ENCODE measurements at places on chromosomes 6 and 20. TPM values are rescaled to one million over a fixed set of nuclear protein-coding genes. Genes with fewer than 3 reads are reported as not detected.

The ANKRD66 gene
- not detected for total RNA-seq

The SLC12A5 gene
- 2.5 TPM for total RNA-seq

The TAGAP gene
- not detected for total RNA-seq

The REM1 gene
- total RNA-seq: 3.4 TPM

The SUMO4 gene
- total RNA-seq: 0.16 TPM

The GNAS-AS1 gene
- total RNA-seq: 0.32 TPM

The BPHL gene
- 12.5 TPM for total RNA-seq

The CCM2L gene
- 0.65 TPM for total RNA-seq

The B3GAT2 gene
- total RNA-seq: not detected
